ENCODE measurements at places on chromosomes 2 and 18.
A peak's percentile ranks its signal among the peaks of the same experiment; 100 is the strongest.

- no peak for DNase-seq
These were observed 117.6 kb downstream of the ALPK2 start for GRCh38 chr18:58511306-58511705.

DNA sequence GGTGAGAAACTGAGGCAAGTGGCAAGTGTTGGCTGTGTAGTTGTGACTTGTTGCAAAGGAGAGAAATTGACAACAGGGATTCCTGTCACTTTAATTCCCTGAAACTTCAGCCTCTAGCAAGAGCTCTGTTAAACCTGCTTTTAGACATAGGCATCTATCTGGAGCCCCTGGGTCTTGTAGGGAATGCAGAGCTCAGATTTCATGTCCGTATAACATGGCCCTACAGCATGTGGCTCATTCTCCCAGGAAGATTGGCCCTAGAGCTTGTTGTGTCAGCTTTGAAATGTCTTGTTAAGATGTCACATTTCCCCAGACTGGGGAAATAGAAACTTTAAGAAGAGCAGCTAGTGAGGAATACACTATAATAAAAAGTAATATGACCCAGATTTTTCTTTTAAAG, 115.8 kb downstream of the POLE4 start:
- DNase-seq = no peak

DNA sequence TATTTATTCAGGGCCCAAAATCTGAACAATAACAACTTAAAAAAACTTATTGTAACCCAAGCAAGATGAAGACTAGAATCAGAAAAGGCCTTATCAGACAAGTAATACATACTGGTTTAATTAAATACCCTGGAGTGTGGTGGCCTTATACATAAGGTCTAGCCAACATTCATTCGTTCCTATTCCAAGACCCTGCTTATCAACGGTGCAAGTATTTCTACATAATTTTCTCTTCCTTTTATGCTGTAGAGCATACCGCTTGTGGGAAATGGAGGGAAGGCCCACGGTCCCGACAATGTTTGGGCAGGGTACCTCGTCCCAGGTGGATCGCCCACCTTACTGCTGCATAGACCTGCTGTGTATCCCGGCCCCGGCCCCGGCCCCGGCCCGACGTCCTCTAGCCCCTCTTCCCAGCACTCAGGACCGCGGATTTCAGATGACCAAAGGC, 708 bp downstream of the ZNF24 start:
- DNase-seq = no peak

DNA sequence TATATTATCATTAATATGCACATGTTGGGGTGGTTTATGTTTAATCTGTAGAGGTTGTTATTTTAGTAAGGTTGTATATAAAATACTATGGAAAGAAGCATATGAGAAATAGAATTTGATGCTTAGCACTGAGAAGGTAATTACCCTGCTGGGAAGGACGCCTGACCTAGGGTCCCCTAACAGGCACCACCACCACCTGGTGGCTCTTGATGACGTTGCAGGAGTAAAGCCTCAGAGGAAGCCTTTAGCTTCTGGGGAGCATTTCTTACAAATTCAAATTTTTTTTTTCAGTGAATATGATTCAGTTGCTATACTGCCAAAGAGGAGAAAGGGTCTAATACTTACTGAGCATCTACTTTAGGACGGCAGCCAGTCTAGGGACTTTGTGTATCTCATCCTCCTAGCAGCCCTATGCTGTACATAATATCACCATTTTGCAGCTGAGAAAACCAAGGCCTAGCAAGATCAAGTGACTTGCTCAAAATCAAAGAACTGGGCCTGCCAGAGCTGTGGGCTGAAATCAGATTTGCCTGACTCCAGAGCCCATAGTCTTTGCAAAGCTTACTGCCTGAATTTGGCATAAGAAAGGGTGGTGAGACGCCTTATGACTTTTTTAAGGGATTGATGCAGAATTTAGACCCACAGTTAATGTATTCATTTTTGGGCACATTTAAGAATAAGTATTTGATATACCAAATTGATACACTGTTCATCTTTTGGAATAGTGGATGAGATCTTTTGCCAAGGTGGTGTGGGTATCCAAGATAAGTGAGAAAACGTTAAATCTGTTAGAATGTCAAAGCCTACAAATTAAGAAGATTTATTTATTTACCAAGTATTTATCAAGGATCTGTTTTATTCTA, 78.8 kb upstream of the GAREM1 start:
- DNase-seq = peak; percentile 41

- no peak for DNase-seq
These were observed 130.6 kb downstream of the FMNL2 start for GRCh38 chr2:152465541-152465940.

DNA sequence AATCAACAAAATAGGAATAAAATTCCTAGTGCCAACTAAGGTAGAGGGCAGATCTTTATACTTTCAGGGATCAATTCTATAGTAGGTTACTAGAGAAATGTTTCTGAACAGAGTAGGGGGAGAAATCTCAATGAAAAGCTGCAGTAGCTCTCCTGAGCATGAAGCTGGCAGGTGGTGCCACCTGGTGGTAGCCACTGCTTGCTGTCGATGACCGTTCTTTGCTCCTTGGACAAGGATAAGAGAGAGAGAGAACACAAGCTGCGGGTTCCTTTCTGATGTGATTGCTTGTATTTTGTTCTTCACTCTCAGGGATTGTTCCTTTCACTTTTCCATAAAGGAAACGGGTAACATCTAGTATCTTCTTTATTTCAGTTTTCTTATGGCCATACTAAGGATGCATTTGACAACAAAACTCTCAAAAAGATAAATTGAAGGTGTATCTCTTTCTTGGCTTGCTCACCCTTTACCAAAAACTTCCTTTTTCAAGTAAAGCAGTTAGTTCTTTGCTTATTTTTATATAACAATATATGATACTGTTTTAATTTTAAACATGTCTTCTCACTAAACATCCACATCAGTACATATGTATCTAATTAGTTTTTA, 18.6 kb upstream of the MRPL19 start:
- peak; percentile 63 for DNase-seq

DNA sequence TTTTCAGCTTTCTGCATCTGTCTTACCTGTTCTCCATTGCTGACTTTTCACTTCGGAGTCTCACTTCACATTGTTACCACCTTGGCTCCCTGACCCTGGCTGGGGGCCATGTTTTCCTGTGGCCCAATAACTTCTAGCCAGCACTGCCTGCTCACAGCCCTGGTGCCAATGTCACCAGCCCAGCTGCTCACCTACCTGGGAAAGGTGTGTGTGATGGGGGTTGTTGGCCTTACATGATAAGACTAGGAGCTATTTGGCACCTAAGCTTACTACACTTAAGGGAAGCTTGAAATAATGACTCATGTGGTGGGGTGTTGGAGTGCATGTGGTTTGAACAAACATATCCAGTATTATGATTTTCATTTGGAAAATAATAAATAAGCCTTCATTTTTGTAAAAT, 37.5 kb upstream of the PGAP1 start:
- DNase-seq = no peak
